ENCODE measurements at places on chromosomes 16 and 17.
A peak's percentile ranks its signal among the peaks of the same experiment; 100 is the strongest.

- no peak for DNase-seq
These were observed 14.7 kb upstream of the CTCF start for GRCh38 chr16:67547423-67548264.

- DNase-seq: no peak
These were observed 2.7 kb downstream of the ENKD1 start for GRCh38 chr16:67663877-67664222.

DNA sequence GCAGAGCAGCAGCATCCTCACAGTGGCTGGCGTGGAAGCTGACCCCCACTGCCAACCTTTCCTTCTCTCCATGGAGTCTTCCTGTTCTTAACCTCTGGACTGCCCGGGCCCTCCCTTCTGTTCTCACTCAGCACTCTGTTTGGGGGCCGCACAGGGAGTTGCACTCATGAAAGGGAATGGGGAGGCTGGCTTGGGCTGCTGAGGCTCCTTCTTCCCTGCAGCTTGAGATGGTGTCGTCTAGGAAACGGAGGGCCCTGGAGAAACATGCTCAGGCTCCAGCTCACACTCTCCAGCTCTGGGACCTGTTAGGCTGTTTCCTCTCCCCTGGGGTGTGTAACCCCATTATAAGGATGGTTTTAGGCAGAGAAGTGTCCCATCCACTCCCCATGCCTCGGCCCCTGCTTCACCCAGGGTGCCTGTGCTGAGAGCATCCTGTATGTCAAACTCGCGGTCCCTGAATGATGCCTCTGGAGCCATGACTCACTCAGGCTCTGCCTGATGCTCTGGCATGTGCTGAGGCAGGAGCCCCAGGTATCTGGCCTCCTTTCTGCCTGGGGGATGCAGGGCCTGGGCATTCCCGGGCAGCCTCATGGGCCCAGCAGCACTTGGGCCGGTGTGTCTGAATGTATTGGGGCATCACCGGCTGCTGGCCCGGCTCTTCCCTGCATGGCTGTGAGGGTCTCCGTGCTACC, 18.9 kb downstream of the TMEM94 start:
- peak; percentile 52 for DNase-seq

GRCh38 chr17:75704963-75705875, 16.0 kb upstream of the ITGB4 start:
- DNase-seq: no peak

All from brain (organoid and tissue), 16 donors.